Stimulated activated CD4-positive, alpha-beta T cell treated with anti-CD3 and anti-CD28 coated beads, Interleukin-4, amount 100 ng/mL, for 4 hours (primary cell): ENCODE measurements at places on chromosomes 13 and 19.
A peak's percentile ranks its signal among the peaks of the same experiment; 100 is the strongest.

DNA sequence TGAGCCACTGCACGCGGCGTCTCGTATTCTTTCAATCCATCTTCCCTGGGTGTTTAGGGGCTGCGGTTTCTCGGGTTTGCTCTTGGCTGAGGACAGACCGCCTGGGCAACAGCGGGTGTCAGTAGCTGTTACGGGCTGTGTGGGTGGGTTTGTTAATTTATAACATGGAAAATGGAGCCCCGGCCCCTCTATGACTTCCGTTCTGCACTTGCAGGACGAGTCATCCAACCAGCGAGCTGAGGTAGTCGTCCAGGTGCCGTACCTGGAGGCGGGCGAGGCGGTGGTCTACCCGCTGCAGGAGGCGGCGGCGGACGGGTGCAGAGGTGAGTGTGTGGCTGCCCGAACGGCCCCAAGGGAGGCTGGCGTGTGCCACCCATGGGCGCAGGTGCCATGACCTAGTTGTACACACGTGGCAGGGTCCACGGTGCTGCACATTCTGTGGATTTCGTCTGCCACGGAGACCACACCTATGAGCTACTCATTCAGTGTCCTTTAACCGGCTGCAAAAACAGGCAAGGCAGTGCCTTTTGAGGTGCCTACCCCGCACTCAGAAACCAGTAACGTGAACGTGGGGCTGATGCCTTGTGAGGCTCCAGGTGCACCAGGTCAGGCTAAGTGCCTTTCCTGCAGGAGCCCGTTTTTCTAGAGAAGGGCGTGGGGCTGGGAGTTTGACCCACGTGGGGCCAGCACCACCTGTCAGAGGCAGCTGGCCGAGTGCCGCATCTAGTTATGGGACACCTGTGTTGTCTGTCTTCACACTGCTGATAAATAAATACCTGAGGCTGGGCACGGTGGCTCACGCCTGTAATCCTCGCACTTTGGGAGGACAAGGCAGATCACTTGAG lies 10.9 kb downstream of the POLR2E start:
- no peak for DNase-seq

- peak; percentile 47 for DNase-seq
Observed at GRCh38 chr19:51702103-51702824, 9.1 kb downstream of the SPACA6 start.

DNA sequence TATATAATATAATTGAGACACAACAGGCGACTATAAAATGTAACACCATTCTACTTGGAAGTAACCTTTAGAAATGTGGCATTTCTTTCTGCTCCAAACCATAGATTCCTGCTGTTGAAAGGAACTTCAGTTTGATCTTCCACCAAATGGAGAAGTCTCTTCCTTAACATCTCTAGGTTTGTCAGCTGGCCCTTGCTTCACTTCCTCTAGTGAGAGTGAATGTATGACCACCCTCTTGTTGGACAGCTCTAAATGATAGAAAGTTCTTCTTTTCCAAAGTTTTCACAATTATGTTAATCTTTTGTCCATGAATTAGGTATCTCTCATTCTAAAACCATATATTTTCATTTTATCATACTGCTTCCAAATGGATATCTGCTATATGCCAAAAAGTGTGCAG lies 13.8 kb upstream of the COG6 start:
- DNase-seq, result no peak

DNA sequence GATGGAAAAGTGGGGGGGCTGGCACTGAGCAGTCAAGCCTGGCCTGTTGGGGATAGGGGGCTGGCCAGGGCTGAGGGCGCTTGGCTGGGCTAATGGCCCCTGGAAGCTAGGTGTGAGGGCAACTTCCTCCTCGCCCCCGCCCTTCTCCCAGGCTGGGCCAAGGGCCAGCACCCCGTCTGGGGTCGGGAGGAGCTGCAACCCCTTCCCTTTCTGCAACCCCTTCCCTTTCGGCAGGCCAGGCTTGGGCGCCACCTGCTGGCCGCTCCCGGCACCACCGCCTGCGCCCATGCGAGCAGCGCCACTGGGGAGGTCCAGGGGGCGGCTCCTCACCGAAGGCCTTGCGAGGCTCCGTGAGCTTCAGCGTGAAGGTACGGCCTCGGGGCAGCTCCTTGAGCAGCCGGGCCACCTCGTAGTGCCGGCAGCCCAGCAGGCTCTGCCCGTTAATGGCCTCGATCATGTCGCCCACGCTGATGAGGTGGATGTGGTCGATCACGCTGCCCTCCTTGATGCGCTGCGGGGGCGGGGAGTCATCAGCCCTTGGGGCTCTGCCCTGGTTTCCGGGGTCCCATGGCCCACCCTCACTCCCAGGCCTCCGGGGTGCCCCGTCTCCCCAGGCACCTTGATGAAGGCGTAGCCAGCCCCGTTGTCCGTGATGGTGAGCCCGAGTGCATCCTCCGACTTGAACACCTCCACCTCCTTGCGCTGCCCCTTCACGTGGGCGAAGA lies 5.0 kb upstream of the PTGER1 start:
- peak; percentile 52 for DNase-seq

DNA sequence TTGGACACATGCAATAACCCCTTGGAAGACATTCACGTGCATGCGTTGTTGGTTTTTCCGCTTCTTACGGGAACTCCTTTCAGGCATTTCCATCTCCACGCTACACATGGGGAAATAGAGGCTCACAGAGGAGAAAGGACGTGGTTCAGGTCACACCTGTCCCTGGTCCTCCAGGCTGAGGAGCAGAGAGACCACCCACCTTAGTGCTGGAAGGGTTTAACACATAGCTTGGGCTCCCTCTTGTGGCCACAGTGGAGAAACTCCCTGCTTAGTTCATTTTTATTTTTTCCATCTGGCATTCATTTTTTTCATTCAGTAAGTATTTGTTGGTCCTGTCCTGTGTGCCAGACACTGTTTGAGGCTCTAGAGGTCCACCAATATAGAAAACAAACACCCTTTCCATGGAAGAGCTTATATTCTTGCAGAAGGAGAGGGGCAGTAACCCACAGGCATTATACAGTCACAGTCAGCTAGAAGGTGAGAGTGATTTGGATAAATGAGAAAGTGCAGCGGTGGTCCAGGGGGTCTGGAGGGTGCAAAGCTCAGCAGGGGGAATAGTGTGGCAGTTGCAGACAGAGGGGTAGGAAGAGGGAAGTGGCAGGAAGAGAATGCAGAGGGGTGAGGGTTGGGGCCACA lies 24.2 kb upstream of the TTYH1 start:
- DNase-seq, result peak; percentile 59

DNA sequence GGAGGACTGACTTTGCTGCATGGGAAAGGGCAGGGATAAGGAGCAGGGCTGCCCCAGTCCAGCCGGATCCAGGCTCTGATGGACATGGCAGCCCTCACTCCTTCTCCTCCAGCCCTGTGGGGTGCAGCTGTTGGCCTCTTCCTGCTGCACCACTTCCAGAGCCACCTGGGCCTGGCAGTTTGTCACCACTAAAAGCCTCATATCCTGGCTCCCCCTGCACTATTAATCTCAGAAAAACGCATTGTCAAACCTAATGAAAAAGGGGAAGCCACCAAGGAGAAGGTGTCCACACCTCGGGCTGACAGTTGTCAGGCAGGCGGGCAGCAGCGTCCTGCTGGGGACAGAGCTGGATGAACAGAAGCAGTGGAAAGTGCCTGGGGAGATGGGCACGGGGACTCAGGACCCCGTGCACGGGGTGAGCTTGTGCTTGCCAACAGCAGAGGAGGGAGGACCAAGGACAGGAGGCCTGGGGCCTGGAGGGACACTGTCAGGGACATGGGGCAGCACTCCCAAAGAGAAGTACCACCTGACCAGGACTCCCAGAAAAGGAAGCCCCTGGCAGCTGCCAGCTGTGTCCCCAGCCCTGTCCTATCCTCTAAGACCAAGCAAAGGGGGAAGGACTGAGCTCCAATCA lies 151.1 kb upstream of the TSHZ3 start:
- no peak for DNase-seq

- DNase-seq, result no peak
Observed at GRCh38 chr13:62643007-62643483, 1227.4 kb upstream of the PCDH20 start.
